ENCODE measurements at places on chromosomes 5 and 9.

GRCh38 chr9:127264462-127265219, at the start of gene GARNL3:
Gene GARNL3 (plus strand): TSS chr9:127264774. CDS start chr9:127264878, 104 bp downstream.
- DNase-seq, result no peak

DNA sequence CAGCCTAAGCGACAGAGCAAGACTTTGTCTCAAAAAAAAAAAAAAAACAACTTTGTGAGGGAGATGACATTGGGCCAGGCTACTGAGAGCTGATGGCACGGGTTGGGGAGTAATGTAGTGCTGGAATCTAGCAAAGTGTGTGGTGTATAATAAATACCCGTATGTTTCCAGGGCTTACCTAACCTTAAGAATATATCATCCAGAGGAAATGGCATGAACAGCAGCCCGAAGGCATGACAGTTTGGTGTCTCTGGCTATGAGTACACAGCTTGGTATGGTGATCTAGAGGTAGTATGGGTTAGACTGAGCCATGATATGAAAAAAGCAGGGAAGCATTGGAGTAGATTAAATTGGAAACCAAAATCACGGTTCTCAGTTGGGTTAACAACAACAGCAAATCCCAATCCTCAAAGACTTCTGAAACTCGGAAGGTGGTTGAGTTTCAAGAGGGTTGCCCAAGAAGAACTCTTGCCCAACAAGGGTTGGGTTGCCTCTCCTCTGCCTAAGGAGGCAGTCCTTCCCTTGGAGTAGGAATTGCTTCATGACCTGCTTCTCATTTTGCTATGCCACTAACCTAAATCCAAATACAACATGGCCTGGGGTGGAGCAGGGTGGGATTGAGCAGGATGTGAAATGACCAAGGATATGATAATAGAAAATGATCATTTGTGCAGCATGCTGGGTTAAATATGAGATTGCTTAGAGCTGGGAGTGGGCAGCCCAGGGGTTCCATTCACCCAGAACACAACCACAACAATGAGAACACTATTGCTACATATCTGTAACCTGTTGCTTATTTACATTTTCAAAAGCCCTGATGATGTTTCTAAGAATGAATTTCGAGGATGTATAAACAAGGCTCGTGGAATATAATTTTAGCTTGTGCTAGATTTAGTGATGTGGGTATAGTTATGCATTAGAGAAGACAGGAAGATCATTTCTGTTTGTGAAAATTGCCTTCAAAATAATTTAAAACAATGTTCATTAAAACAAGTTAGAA, 64.6 kb upstream of the ZFR start:
- no peak for DNase-seq

GRCh38 chr9:125807079-125807478, 59.9 kb downstream of the PBX3 start:
- no peak for DNase-seq

- DNase-seq, result no peak
Observed at GRCh38 chr5:117161718-117162335, 587.2 kb upstream of the SEMA6A start.

DNA sequence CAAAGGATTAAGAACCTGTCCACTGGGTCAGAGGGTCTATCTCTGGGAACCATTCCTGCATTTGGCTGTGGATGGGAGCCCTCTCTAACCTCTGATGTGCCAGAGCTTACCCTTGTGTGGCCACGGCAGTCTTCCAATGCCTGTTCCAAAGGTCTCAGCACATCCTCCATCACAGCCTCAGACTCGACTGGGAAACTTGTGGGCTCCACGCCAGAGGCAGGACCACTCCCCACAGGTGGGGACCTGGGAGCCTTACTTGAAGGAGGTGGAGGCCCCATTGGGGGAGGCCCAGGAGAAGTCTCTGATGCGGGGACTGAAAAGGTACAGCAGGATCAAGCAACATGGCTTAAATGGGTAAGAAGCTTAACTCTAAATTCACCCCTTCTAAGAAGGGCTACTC, 4.4 kb downstream of the EIF4EBP3 start:
- no peak for DNase-seq

DNA sequence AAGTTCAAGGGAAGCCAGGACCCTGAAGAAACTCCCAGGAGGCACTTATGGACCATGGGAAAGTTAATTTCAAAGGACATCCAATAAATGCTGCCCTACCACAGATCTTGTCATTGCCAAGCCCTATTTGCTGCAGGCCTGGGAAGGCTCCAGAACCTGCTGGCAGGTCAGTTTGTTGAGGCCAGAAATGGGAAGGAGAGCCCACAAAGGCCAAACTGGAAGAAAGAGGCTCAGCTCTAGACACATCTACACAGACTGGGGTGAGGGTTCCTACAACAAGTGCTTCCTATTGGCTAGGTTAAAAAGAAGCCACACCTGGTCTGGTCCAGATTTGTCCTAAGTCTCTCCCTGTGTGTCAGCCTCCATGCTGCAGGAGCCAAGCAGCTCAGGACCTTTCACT, 94.4 kb downstream of the SIL1 start:
- no peak for DNase-seq
